Upper lobe of left lung (tissue), 6 donors: ENCODE measurements at places on chromosomes 1 and 21. TPM values are rescaled to one million over a fixed set of nuclear protein-coding genes. Genes with fewer than 3 reads are reported as not detected.

The SLFNL1 gene
- 2.2 TPM for total RNA-seq

The TIE1 gene
- total RNA-seq = 71.6 TPM

DNA sequence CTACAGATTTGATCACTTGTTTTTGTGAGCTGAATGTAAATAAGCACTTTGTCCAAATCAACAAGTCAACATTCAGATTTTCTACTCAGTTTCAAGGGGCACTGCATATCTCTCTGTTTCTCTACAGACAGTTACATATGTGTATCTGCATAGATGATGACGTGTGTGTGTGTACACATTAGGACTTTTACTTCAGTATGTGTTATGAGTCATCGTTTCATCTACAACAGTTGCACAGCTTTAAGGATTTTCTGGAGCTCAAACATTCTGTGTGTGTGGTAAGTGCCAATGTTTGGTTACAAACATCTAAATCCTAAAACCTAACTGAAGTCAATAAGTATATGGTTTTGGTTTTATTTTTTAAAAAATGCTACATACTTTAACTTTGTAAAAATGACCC, 494.5 kb upstream of the PBX1 start:
- H3K4me3 ChIP-seq = no peak overlapping the region
- H3K27ac ChIP-seq = no peak overlapping the region
- H3K27me3 ChIP-seq = no peaks in the 10 kb centered on the region

GRCh38 chr21:15826147-15826780, 96.5 kb downstream of the USP25 start:
- H3K36me3 ChIP-seq = no peaks in the 10 kb centered on the region
- no peak for DNase-seq
- H3K27ac ChIP-seq = peak overlapping the region; percentile 58
- no peaks in the 10 kb centered on the region for H3K27me3 ChIP-seq
- no peak overlapping the region for H3K4me3 ChIP-seq

DNA sequence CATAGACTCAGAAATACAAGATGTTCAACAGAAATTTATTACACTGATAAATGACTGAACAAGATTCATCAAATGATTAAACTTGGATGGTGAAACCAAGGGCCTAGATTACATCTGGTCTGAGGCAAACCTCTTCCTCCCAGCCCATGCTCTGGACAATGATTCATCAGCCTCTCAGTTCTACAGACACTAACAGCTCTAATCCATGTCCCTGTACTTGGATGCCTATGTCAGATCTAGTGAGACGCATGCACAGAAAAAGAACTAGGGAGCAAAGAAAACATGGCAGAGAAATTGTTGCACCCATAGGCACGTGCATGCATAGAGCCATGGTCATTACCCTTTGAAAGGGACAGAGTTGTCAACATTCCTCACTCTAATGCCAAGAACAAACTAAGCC, 250.1 kb downstream of the KCNH1 start:
- H3K4me3 ChIP-seq = no peak overlapping the region
- no peak overlapping the region for H3K27ac ChIP-seq
- H3K36me3 ChIP-seq = no peaks in the 10 kb centered on the region
- no peaks in the 10 kb centered on the region for H3K27me3 ChIP-seq

DNA sequence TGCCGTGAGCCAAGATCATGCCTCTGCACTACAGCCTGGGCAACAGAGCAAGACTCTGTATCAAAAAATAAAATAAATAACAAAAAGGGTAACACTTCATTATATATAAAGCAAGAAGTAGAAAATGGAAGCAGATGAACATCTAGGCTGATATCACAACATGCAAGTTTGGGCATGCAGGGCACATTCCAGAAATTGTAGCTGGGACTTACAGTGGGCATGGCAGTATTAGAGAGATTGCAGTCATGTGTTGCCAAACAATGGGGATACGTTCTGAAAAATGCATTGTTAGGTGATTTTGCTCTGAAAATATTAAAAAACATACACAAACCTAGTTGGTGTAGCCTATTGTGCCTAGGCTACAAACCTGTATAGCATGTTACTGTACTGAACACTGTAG, 441.0 kb upstream of the PRMT6 start:
- no peak for DNase-seq
- H3K27ac ChIP-seq = no peak overlapping the region
- H3K4me3 ChIP-seq = no peak overlapping the region
